Stimulated activated CD4-positive, alpha-beta T cell treated with anti-CD3 and anti-CD28 coated beads, Interleukin-1b, Interleukin-23, amount 100 ng/mL, for 4 hours (primary cell): ENCODE measurements at places on chromosomes 5 and 9.

DNA sequence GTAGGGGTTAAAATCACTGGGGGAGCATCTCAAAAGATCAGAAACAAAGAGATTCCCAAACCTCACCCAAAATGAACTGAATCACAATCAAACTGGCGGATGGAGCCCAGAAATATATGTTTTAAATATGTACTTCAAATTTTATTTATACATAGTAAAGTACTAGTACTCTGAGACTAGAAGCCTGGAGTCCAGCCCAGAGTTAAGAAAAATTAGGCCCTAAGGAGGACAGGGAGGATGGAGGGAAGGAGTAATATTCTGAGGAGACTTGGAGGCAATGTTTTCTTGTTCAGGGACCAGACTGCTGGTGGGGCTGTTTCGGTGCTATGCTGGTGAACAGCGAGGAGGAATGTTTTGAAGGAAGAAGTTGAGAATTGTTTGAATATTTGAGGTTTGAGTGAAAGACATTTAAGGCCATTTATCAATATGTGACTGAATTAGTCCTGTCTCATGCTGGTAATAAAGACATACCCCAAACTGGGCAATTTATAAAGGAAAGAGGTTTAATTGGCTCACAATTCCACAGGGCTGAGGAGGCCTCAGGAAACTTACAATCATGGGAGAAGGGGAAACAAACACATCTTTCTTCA, 552.4 kb upstream of the DAB2 start:
- DNase-seq = no peak

GRCh38 chr5:178058321-178059012, 54.9 kb upstream of the N4BP3 start:
- DNase-seq = no peak

DNA sequence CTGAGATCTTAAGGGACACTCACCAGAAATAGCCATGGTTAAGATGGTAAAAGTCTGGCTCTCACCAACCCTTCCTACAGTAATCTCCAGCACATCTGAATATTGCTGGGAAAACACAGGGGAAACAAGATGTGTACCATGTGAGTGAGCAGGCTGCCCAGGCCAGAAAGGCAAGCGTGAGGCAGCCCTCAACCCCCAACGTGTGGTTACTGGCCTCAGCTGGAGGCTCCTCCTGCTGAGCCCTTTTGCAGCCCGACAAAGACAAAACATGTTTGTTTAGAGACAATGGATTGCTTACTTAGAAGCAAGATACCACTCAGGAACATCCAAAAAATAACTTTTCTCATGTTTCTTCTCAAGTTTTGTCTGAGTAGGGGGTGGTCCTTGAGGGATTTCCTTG, 16.6 kb downstream of the ZFP62 start:
- no peak for DNase-seq

- DNase-seq = no peak
Observed at GRCh38 chr5:86880785-86881492, 263.2 kb downstream of the COX7C start.
